ENCODE measurements at places on chromosomes 16 and 17. TPM values are rescaled to one million over a fixed set of nuclear protein-coding genes. Genes with fewer than 3 reads are reported as not detected.

PABPN1L gene
- polyA plus RNA-seq: not detected

KRT27 gene
- polyA plus RNA-seq: not detected

HS3ST3B1 gene
- 3.0 TPM for polyA plus RNA-seq

GRCh38 chr16:89037261-89038152 is 56.1 kb upstream of the ACSF3 start:
- peaks cover 27% of the 10 kb centered on the region for H3K27me3 ChIP-seq
- peak overlapping the region; percentile 49 for H3K27ac ChIP-seq
- peaks cover 30% of the 10 kb centered on the region for H3K4me1 ChIP-seq
- no peak overlapping the region for H3K4me3 ChIP-seq
- DNase-seq: no peak

DNA sequence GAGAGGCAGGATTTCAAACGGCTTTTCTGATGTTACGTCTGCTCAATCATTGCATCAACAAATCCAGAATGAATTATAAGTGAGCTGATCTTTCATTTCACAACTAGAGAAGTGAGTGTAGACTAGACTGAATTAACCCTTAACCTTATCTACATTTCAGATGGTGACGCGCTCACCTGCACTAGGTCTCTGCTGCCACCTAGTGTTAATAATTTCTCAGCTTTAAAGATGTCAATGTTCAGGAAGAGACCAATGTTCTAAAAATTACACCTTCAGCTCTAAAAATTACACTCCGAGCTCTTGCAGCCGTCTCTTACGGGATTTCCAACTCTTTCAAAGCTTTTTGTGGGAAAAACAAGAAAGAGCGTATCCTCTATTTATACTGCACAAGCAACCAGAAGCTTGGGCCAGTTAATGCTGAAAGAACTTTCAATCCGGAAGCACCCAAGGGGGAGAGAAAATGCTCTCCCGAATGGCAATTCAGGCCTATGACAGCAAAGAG is 88.2 kb upstream of the FA2H start:
- H3K27me3 ChIP-seq: peaks cover 10% of the 10 kb centered on the region
- no peaks in the 10 kb centered on the region for H3K36me3 ChIP-seq
- H3K27ac ChIP-seq: no peak overlapping the region
- H3K4me1 ChIP-seq: no peaks in the 10 kb centered on the region
- peak; percentile 29 for DNase-seq

- no peak for DNase-seq
- no peak overlapping the region for H3K4me3 ChIP-seq
- H3K27ac ChIP-seq: no peak overlapping the region
These were observed 190.1 kb downstream of the C16orf78 start for GRCh38 chr16:49563666-49564065.

- peaks cover 4% of the 10 kb centered on the region for H3K4me1 ChIP-seq
- no peaks in the 10 kb centered on the region for H3K36me3 ChIP-seq
- H3K27ac ChIP-seq: peak overlapping the region; percentile 56
- peak; percentile 15 for DNase-seq
These were observed 441 bp downstream of the CMTM4 start for GRCh38 chr16:66695935-66696668.

GRCh38 chr16:19717314-19717713 is 713 bp downstream of the KNOP1 start:
- H3K4me3 ChIP-seq: peak overlapping the region; percentile 90
- no peak for DNase-seq
- H3K27me3 ChIP-seq: no peaks in the 10 kb centered on the region
- H3K27ac ChIP-seq: peak overlapping the region; percentile 60

PLLP gene
- 0.56 TPM for polyA plus RNA-seq

- peaks cover 17% of the 10 kb centered on the region for H3K27me3 ChIP-seq
- no peaks in the 10 kb centered on the region for H3K36me3 ChIP-seq
- no peaks in the 10 kb centered on the region for H3K4me1 ChIP-seq
- DNase-seq: no peak
- H3K4me3 ChIP-seq: no peak overlapping the region
These were observed 79.8 kb upstream of the TMEM132E start for GRCh38 chr17:34499576-34499975.

DNA sequence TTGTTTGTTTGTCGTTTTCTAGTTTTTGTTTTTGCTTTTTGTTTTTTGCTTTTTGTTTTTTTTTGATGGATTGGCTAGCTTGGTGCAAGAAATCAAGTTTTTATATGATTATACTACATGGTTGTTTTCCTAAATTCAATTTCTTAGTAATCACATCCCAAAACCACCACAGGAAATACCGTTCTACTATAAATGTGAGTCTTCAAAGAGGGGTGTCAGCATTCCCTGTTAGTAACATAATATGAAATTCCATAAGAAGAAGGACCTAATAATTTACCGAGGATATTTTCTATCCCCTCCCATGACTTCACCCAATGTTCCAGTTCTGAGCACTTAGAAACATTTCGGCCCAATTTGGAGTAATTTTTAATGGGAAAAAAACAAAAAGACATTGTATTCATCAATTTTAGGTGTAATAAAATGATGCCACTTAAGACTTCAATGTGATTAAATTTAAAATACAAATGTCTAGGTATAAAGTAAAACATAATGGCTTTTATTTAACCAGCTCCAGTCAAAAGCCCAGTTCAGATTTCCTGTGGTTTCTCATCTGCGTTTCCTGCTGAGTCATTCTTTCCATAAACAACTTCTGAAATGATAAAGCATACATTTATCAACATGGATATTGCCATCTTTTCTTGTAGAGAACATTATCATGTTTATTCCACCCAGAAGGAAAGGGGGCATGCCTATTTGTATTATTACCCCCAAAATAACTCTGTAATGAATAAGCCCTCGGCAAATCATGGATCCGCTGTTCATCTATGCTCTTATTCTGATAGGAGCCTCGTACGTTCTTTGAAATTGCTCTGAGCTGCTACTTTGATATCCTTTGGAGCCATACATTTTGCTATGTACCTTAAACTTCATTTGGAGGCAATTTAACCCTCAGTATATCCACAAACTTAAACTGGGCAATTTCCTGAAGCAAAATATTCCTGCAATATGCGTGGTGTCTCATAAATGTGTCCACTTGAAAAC is 28.1 kb downstream of the HSBP1 start:
- DNase-seq: no peak
- H3K4me3 ChIP-seq: no peak overlapping the region
- H3K27me3 ChIP-seq: peaks cover 13% of the 10 kb centered on the region
- H3K36me3 ChIP-seq: no peaks in the 10 kb centered on the region

GRCh38 chr17:39332092-39332491 is 69.3 kb downstream of the FBXL20 start:
- H3K27ac ChIP-seq: no peak overlapping the region
- no peaks in the 10 kb centered on the region for H3K27me3 ChIP-seq
- no peak for DNase-seq
- H3K36me3 ChIP-seq: peaks cover 5% of the 10 kb centered on the region

GRCh38 chr16:24504472-24505345 is 34.7 kb upstream of the RBBP6 start:
- no peaks in the 10 kb centered on the region for H3K4me1 ChIP-seq
- no peaks in the 10 kb centered on the region for H3K36me3 ChIP-seq

NXPH3 gene
- not detected for polyA plus RNA-seq

DNA sequence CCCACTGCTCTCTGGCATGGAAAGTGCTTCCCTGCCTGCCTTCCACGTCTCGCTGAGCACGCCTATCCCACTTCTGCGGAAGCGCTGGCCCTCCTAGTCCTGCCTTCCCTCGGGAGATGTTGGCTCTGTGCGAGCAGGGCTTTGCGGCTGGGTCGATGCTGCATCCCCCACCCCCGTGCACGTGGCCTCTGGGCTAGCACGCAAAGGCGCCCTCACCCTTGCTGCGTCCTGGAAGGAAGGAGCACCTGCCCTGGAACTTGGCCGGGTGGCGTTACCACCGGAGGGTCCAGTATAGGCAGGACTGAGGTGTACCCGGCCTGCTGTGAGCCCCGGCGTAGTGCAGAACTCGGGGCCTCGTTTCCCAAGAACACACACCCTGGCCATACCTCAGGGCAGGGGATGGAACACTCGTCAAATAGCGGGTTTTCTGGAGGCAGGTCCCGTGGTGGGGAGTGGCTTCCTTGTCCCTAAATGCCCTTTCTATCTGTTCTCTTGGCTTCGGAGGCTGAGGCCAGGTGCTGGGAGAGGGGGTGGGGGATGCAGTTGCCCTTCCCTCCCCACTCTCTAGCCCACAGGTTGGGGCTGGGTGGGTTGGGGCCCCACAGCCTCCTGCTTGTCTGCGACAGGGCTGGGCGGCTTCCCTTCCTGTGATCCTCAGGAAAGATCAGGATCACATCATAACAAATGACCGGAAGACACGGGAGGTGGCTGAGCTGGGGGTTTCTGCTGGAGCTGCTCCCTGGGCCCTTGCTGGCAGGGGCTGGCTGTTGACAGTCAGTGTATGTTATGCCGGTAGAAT is 17.4 kb downstream of the BAIAP2 start:
- no peaks in the 10 kb centered on the region for H3K36me3 ChIP-seq
- H3K27me3 ChIP-seq: peaks cover 4% of the 10 kb centered on the region
- DNase-seq: no peak
- H3K4me1 ChIP-seq: peaks cover 4% of the 10 kb centered on the region
- no peak overlapping the region for H3K4me3 ChIP-seq

- no peak overlapping the region for H3K27ac ChIP-seq
- no peaks in the 10 kb centered on the region for H3K36me3 ChIP-seq
- H3K27me3 ChIP-seq: peaks cover 11% of the 10 kb centered on the region
- no peak for DNase-seq
- H3K4me1 ChIP-seq: peaks cover 13% of the 10 kb centered on the region
These were observed 32.8 kb downstream of the SCNN1B start for GRCh38 chr16:23334950-23335349.

All from naive B cell (primary cell).